ENCODE measurements at places on chromosomes 1 and 21.
A peak's percentile ranks its signal among the peaks of the same experiment; 100 is the strongest.

GRCh38 chr1:113391649-113392271 is 1.4 kb downstream of the MAGI3 start:
- DNase-seq: peak; percentile 66

DNA sequence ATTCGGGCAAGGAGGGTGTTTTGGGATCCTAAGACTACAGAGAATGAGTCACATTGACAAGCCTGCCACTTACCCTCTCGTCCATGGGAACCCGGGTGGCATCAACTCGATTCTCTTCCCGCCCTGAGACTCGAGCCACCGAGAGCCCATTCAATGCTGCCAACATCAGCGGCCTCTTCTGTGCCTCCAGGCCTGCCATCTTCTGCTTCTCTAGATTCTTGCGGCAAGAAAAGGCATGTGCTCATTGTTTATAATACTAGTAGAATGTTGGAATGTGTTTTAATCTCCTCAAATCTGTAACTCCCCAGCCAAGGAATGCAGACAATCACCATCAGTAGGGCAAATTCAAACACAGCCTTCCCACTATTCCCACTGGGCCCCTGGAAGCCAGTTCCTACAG is 96.9 kb downstream of the SMYD2 start:
- no peak for DNase-seq

- no peak for DNase-seq
These were observed 126.5 kb downstream of the CRYAA start for GRCh38 chr21:43295066-43295958.

DNA sequence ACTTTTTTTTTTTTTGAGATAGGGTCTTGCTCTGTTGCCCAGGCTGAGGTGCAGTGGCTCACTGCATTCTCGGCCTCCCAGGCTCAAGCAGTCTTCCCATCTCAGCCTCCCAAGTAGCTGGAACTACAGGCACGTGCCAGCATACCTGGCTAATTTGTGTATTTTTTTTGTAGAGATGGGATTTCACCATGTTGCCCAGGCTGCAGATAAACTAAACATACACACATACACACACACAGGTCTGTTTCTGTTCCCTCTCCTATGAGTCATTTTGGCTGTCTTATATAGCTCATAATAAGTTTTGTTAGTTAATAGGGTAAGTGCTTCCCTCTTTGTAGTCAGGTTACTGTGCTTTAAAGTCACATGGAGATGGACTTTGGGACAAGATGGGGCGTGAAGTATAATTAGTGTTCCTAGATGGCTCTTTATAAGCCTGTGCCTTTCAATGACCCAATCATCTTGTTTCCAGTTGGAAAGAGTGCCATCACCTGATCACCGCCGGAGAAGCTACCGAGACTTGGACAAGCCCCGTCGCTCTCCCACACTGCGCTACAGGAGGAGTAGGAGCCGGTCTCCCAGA is 9.1 kb downstream of the PRPF38A start:
- DNase-seq: peak; percentile 10

GRCh38 chr1:53324728-53325297 is 3.1 kb downstream of the LRP8 start:
- DNase-seq: no peak

GRCh38 chr1:79777481-79778219 is 771.1 kb upstream of the ADGRL4 start:
- no peak for DNase-seq

GRCh38 chr1:208834381-208835096 is 590.4 kb upstream of the PLXNA2 start:
- DNase-seq: peak; percentile 46

- DNase-seq: peak; percentile 79
These were observed 65.8 kb downstream of the AK5 start for GRCh38 chr1:77347646-77348045.

DNA sequence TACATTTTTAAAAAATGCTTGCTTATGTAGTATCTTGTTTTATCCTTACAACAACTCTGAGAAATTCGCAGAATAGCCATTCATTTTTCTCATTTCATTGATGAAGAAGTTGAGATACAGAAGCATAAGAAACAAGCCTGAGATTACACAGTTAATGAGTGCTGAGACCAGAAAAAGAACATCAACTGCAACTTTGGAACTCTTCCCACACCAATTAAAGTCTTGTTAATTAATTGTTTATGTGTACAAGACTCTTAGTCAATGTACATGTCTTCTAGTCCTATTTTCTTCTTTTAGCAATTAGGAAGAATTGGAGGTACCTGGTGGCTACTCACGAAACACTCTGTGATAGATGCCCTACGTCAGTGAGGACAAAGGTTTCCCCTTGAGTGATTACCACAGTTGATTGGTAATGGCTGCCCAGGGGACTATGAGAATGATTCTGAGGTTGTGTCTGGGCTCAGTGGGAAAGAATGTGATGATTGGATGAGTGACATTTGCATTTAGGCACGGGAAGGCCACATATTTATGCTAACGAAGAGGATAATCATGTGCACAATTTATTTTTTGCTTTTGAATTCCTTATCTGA is 187.4 kb upstream of the KCNK2 start:
- DNase-seq: no peak

- DNase-seq: peak; percentile 45
These were observed 289.5 kb upstream of the SGIP1 start for GRCh38 chr1:66244429-66244828.

DNA sequence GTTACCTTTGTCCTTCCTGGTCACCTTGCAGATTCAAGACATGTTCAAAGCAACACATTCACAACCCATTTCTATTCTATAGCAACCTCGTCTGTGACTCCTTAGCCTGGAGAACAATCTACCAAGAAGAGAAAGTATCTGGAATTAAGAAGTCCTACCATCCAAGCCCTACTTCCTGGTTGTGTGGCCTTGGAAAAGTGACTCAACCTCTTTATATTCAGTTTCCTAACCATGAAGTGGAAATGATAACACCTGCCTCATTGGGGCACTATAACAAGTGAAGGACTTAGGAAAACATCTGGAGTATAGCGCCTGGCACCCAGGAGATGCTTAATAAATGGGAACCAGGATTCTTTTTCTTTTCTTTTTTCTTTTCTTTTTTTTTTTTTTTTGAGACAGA is 36.5 kb upstream of the SRRM1 start:
- DNase-seq: peak; percentile 51

GRCh38 chr1:235504122-235504493 is at the start of gene B3GALNT2:
Gene B3GALNT2, minus strand, starts transcription at chr1:235504452. Its CDS starts 200 bp downstream, at chr1:235504252.
- DNase-seq: no peak

DNA sequence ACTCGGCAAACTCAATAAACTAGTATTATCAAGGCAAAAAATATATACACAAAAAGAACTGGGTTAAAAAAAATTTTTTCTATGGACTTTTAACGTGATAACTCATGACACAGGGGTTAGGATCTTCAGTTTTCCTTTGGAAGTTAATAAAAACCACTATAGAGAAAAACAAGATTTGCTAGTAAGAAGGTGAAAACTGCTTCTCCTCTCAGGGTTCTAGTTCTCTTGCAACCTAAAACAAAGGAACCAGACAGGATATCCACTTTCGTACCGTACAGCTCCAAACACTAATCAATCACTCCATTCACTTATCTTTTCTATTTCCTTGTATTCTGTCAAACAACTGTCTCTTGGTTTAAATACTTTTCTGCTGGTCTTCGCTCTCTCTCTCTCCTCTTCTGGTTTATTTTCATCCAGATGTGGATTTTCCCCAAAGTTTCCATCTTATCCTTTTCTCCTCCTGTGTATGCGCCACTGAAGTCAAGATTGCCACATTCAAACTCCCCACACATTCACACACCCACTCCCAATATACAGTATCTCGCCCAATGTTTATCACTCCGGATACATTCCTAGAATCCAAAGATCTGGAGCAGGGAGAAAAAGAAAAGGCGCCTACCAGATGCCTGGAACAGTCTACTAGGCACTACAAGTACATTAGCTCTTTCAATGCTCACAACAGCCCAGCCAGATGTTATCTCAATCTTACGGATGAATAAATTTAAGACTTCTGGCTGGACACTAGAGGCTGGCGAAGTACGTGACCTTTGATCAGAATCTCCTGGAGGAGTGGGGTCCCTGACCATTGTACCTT is 775 bp upstream of the PRPF38B start:
- DNase-seq: no peak

GRCh38 chr1:232675260-232675659 is 45.3 kb upstream of the SIPA1L2 start:
- DNase-seq: no peak

DNA sequence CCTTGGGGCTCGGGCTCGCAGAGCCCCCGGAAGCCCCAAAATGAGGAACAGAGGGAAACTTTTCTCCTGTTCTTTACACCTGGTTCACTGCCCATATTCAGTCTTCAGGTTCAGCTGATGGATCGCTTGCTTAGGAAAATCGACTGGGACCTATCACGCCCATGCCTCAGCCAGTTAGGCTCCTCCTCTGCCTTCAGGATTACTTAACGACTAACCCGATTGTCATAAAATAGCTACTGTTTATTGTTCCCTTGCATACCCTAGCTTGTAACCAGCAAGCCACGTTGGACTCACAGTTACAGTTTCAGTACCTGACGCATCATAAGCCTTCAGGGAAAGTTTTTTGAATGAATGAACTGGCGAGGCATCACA is 692 bp downstream of the TARDBP start:
- peak; percentile 56 for DNase-seq

- no peak for DNase-seq
These were observed 238.1 kb upstream of the VAMP3 start for GRCh38 chr1:7533006-7533405.

- DNase-seq: no peak
These were observed 21.7 kb downstream of the SLC26A9 start for GRCh38 chr1:205921570-205921909.

DNA sequence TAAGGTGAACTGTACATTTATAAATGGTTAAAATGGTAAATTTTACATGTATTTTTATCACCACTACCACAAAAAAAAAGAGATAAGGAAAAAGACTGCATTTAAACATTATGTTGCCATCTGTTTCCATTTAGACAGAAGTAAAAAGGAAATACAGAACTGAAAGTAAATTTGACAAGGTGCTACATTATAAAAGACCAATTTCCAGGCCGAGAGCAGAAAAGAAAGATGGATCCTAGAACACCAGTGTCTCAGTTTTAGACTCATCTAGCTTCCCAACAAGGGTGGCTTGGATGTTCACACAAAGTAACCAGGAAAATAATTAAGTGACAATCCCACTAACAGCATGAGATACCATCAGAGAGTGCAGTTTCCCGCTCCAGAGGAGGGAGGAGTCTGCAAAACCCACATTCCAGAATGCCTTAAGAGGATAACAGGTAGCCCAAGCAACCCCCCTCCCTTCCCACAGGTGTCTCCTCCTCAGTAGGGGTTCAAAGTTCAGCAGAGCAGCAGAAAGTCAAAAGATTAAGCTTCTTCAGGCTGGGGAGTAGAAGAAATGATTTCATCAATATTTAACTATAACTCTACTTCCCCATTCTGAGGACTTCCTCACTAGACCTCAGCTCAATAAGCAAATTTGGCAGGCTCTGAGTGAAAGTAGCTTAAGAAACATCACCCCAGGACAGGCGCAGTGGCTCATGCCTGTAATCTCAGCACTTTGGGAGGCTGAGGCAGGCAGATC is 11.8 kb downstream of the TPM3 start:
- no peak for DNase-seq

Measured in epithelial cell of esophagus (primary cell).